ENCODE measurements at places on chromosomes 6 and 20.

GRCh38 chr6:70241991-70242420 lies 60.9 kb downstream of the COL9A1 start:
- peak; percentile 11 for DNase-seq

DNA sequence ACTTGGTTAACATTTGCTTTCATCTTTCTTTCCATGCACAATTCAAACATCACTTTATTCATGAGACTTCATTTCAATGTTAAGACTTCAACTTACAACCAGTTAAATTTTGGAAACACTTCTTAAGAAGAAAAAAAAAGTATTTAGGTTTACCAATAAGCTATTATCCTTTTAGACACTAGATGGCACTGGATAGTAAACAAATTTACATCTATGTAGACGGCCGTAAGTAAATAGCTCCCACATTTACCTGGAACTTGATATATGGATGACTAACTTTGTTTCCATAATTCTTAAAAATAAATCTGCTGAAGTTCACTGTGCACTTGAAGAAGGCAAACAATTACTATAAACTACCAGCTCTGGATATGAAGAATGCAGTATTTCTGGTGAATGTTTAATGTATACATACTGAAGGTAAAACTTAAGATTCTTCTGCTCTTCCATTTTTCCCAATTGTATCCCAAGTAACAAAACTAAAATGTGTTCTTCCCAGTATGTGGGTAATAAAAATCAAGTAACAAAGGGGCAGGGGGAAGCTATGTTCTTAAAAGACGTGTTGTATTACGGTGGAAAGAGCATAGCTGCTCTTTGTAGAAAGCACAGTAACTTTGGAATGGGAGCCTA lies 130.6 kb upstream of the C6orf118 start:
- peak; percentile 14 for DNase-seq

DNA sequence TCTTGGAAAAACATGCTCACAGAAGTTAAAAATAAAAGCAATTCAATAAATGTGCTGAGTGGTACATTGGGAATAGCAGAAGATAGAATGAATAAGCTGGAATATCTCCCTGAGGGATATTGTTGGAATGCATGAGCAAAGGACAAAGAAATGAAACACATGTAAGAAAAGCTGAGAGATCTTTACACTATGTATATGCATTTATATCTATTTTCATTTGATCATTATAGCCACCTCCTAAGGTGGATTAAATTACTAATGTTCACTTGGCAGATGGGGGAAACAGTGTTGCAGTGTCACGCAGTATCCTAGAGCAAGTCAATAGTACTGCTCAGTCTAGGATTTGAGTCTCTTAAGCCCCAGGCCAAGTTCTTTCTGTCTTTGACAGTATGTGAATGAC lies 542.0 kb upstream of the MARCKS start:
- DNase-seq, result no peak

DNA sequence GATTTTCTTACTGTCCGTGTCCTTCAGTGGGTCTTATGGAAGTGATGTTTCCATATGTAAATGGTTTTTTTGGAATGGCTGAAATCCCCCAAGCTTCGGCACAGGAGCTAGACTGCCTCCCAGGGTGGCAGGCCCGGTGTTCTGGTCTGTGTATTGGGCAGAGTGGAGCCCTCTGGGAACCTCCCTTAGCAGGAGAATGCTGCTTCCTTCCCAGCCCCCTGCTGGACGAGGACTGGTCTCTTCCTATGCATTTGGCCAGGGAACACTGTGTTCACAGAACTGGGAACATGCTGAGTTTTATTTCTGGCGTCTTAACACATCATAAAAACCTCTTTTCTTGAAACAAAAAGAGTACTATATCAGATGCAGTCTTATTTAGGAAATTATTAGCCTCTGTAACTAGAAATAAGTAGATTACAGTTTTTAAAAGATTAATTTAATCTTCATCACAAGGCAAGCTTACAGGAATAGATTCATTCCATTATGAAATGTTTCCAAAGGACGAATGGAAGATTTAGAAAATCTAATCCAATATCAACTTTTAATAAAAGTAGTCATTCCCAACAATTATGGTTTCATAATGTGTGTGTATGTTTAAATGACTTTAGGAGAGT lies 56.6 kb downstream of the SYTL3 start:
- DNase-seq, result peak; percentile 62

DNA sequence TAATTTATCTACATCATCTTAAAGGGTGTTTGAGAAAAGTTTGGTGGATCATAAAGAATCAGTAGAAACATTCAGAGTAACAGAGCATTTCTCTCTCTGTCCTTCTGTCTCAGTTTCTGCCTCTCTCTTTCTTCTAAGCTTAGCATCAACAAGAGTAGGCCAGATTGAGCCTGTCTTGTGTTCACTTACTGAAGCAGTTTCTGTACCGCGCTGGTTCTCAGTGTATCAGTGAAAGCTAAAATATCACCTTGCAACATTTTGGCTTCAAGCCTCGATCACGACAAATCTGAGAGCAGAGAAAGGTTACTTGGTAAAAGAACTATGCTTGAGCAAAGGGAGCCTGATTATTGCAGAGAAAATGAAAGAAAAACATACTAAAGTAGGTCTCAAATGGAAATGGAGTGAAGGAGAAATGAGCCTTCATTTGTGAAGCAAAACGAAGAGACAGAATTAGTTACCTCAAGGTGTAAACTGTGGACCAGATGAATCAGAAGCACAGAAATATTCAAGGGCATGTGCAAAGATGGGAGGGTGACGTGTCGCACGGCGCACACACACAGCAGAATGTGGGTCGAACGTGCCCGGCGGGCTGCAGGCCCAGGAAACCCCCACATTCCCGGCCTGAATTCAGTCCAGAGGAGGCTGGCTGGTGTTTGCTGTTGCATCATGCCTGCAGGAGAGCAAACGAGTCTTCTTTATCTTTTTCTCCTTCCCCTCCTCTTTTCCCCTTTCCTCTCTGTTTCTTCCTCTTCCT lies 509.3 kb downstream of the QKI start:
- no peak for DNase-seq

DNA sequence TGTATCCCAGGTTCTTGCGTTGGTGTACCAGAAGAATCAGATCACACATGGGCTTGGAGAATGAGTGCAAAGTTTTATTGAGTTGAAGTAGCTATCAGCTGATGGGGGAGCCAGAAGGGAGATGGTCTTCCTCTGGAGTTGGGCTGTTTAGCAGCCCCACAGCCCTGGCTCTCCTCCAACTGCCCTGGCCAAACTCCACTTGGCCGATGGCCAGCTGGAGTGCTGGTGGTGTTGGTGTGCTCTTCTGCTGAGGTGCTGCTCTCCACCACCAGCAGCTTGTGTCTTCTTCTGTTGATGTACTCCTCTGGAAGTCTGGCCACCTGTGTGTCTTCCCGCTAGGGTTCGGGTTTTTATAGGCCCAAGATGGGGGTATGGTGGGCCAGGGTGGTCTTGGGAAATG lies 172.8 kb downstream of the TINAG start:
- DNase-seq, result no peak

- DNase-seq, result no peak
Observed at GRCh38 chr6:136084403-136084802, 165.7 kb downstream of the MTFR2 start.

DNA sequence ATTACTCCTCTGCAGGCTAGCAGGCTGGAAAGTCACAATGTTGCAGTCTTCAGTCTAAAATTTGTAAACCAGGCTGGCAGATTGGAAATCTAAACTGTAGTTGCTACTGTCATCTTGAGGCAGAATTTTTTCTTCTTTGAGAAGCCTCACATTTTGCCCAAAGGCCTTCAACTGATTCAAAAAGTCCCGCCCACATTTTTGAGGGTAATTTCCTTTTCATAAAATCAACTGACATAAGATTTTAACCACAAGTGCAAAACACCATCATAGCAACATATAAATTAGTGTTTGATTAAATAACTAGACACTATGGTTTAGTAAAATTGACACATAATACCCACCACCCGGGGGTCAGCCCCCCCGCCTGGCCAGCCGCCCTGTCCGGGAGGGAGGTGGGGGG lies 28.4 kb downstream of the HLA-C start:
- no peak for DNase-seq

DNA sequence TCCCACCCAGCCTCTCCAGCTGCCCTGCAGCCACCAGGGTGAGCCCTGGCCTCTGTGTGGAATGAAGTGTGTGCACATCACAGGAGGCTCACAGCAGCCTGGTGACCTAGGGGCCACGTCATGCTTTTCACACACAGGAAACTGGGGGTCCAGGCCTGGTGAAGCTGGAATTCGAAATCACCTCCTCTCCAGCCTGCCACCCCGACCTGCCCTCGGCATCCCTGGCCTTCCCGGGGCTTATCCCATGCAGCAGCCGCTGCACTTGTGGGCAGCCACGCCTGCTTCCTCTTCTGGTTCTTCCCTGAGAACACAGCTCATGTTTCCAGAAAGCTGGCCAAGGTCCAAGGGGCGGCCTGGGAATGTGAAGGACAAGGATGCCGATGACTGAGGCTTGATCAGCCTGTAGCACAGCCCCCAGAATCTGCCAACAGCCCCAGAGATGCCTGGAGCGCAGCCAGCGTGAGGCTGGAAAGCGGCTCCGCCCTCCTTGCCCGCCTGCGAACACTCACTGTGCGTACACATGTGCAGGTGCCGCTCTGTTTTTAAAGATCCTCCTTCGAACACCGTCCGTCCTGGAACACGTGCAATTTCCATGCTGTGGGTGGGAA lies 4.2 kb upstream of the NTSR1 start:
- peak; percentile 97 for DNase-seq

- no peak for DNase-seq
Observed at GRCh38 chr6:43867996-43868395, 98.0 kb downstream of the VEGFA start.

- no peak for DNase-seq
Observed at GRCh38 chr6:7073821-7074525, 33.8 kb upstream of the RREB1 start.

DNA sequence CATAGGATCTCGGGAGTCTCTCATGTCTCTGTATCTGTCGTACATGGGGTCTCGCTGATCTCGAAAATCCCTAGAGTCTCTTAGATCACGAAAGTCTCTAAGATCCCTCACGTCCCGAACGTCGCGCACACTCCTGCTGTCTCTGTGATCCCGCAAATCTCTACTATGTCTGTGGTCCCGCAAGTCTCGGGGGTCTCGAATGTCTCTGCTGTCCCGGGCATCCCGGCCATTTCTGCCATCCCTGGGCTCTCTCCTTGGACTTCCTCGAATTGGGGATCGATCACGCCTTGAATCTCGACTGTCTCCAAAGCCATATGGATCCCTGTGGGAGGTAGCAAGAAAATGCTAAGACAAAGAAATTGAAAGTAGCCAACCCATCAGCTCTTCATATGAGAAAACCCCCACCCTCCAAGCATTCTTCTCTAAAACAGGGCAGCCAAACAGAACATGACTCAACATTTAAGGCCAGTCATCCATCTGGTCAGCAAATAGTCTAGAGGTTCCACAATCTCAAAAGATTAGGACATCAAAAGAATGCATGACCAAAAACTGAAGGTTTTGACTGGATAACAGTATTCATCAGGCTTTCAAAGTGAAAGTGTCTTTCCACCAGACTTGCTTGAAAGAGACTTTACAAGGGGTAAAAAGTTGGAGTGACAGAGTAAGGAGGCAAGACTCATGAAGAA lies 19.4 kb downstream of the NCOA5 start:
- no peak for DNase-seq

DNA sequence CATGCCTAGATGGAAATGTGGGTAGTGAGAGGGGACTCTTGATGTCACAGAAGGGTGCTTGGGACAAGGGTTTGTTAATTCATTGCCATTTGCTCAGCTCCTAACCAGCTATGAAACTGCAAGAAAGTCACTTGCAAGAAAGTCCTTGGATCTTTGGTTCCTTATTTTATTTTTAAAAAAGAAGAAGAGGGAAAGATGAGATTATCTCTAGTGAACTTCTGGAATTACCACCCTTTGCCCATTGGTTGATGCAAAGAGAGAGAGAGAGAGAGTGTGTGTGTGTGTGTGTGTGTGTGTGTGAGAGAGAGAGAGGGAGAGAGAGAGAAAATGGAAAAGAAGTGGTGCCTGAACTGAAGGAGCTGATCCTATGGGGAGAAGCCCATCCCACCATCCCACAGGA lies 4.6 kb upstream of the SFT2D1 start:
- no peak for DNase-seq

- no peak for DNase-seq
Observed at GRCh38 chr6:38806271-38806670, 91.2 kb downstream of the DNAH8 start.

- no peak for DNase-seq
Observed at GRCh38 chr20:13202565-13202964, 18.5 kb upstream of the ISM1 start.

- peak; percentile 46 for DNase-seq
Observed at GRCh38 chr20:24164360-24164759, 175.8 kb upstream of the GGTLC1 start.

GRCh38 chr6:3660473-3660872 lies 91.0 kb downstream of the PXDC1 start:
- no peak for DNase-seq

DNA sequence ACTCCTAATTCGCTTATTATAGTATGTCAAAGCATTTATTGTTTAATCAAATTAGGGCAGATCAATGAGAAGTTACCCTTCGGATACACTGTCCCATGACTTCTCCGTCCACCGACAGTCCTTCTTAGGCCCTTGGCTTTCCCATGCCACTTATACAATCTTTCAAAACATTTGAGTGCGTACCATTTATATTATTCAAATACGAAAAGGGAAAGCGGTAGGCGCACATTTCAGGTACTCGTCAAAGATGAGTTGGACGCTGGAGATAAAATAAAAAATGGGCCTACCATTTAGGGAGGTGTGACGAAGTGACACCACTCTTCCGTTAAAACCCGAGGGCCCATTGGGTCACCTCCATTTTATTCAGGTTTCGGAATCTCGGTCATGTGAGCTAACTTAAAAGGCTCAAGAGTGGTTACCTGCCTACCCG lies 542 bp upstream of the AFG1L start:
- no peak for DNase-seq

- DNase-seq, result no peak
Observed at GRCh38 chr6:144415014-144415413, 129.9 kb downstream of the UTRN start.

GRCh38 chr6:28343898-28344677 lies 5.7 kb upstream of the ZKSCAN3 start:
- no peak for DNase-seq
